ENCODE measurements at places on chromosomes 16 and 17.

GRCh38 chr16:75742424-75743047 lies 16.2 kb upstream of the CPHXL start:
- no peak for DNase-seq

- no peak for DNase-seq
These were observed 73.2 kb upstream of the RPL38 start for GRCh38 chr17:74130276-74130675.

GRCh38 chr17:43905400-43905984 lies 1.8 kb downstream of the MPP2 start:
- DNase-seq = no peak

DNA sequence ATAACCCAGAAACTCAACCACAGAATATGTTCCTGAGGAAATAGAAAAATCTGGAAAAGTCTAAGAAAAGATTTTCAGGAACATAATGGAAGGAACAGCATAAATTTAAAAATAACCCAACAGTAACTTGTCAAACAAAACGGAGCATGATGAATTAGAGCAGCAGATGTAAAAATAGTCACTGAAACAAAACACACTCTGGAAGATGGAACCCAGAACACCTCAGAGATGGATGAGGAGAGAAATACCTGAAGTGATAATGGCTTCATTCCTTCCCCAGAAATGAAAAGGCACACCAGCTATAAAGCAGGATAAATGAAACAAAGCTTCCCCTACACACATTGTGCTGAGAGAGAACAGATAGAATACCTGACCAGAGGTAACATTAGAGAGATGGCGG lies 6.3 kb downstream of the TK1 start:
- no peak for DNase-seq
